ENCODE measurements at places on chromosomes 12 and 14.

- DNase-seq: no peak
These were observed at the start of gene PITPNM2 for GRCh38 chr12:123150744-123151456. Gene PITPNM2 (minus strand): TSS chr12:123151090. CDS start chr12:123034590, 116,500 bp downstream.

- DNase-seq: no peak
These were observed 162.3 kb downstream of the NDUFA12 start for GRCh38 chr12:94841177-94841576.

DNA sequence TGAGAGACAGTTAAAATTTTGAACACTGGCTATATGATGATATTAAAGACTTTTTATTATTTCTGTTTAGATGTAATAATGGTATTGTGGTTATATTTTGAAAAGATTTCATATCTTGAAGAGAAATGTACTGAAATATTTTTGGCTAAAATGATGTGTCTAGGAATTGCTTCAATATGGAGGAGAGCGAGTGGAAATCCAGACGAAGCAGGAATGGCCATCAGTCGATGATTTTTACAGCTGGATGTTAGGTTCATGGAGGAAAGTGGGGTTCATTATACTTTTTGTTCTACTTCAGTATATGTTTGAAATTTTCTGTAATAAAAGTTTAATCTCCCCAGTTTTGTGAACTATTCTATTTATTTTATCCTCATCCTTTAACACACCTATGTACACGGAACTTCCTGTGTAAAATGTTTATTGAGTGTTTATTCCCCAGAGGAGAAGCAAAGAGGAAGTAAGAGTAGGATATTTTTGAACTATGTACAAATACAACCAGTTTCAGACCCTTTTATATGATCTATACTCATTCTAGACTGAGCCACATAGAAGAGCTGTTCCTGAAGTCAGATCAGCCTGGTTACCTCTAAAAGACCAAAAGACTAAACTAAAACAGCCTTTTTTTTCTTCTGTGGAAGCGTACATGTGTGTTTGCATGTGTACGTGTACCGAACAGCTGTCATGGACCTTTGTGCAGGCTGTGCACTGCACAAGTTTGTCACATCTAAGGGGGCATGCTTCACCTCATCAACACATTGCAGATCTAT lies 211.0 kb upstream of the NUDT4 start:
- DNase-seq: no peak

GRCh38 chr14:92755495-92755894 lies 7.1 kb upstream of the LGMN start:
- DNase-seq: no peak

DNA sequence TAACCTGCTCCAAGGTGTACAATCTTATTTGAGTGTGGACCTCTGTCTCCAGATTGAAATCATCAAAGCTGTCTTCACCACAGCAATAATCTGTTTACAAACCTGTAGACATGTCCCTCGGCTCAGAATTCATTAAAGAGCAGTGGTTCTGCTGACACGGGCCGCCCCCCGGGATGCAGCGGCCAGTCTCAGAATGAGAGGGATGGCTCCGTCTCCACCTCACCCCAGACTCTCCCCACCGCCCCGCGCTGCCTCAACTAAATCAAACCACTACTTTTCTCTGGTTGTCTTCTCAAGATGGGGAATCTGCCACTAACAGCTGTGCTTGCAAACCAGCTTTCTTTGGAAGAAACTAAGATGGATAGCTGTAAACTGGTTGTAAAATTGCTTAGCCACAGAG lies 56.2 kb downstream of the SLC15A4 start:
- DNase-seq: no peak

GRCh38 chr12:58925111-58925611 lies 4.9 kb upstream of the LRIG3 start:
- DNase-seq: no peak

GRCh38 chr12:23729359-23729758 lies 220.1 kb downstream of the SOX5 start:
- DNase-seq: no peak

GRCh38 chr12:77625441-77625840 lies 205.3 kb upstream of the NAV3 start:
- no peak for DNase-seq

DNA sequence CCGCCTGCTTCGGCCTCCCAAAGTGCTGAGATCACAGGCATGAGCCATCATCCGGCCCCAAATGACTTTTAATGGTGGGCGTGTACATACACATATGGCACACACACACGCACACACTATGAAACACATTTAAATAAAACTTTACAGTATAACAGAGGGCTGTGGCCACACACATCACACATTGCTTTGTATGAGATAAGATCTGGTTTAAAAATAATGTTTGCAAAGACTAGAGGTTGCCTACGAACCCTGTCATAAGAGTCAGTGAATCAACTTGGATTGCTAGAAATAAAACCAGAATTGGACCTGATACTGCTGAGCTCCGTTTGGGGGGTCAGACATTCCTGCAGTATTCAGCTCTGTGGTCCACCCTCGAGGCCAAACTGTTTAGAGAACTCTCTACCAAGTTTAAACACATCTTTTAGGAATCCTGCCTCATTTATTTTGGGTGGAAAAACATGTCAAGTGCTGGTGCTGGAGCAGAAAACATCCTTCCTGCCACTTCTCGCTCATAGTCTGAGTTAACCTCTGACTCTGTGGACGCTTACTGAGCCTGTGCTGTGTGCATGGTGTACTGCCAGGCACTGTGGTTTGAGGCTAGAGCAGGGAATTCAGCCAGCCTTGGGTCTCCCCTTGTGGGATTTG lies 47.8 kb upstream of the EML1 start:
- DNase-seq: no peak

DNA sequence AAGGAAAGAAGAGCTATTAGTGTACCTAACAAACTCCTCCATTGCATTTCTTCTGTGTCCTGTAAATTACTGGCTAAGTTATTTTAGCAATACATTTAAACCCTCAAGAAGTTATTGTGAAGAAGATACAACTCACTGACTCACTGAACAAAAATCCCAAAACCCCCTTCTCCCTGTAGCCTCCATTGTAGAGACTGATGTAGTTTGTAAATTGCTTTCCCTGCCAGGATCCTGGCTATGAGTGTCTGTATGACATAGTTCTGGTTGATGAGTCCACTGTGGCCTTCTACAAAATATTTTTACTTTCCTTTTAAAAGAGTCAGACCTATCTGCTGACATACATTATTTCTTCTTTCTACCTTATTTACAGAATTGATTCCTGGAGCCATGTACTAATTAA lies 155.6 kb downstream of the SLC6A15 start:
- no peak for DNase-seq

GRCh38 chr12:92921877-92922276 lies 7.2 kb downstream of the EEA1 start:
- no peak for DNase-seq

DNA sequence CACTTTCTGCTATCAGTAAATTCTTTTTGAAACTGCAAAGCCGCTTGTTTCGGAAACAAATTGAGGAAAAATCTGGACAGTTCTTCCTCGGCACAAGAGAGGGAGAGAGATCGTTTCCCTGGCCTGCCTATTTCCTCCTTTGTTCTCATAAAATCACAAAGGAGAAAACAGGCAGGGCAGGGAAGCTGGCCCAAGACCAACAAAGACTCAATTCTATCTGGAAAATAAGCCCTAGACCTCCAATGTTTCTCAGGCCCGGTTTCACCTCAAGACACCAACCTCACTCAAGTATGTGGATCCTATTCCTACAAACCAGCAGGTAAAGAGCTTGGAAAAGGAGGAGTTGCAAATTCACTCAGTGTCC lies 19.5 kb downstream of the DICER1 start:
- no peak for DNase-seq

Data from posterior cingulate gyrus (tissue), 11 donors.